Adrenal gland (tissue), 19 donors: ENCODE measurements at places on chromosomes 16 and 17. TPM values are rescaled to one million over a fixed set of nuclear protein-coding genes. Genes with fewer than 3 reads are reported as not detected.

Gene XYLT1
- 12.8 TPM for total RNA-seq

Gene GPRC5C
- total RNA-seq, result 20.1 TPM

Gene MYL11
- total RNA-seq, result not detected

Gene MYH8
- total RNA-seq, result not detected

Gene CLEC10A
- 2.2 TPM for total RNA-seq

Gene ESRP2
- 0.50 TPM for total RNA-seq

Gene CLEC3A
- not detected for total RNA-seq

Gene POLR3K
- 12.8 TPM for total RNA-seq

Gene KRTAP9-6
- not detected for total RNA-seq

Gene NLRC5
- total RNA-seq, result 27.1 TPM

Gene CLN3
- total RNA-seq, result 36.6 TPM

Gene ORMDL3
- 63.4 TPM for total RNA-seq
